ENCODE measurements at places on chromosomes 1 and 21.

- DNase-seq = no peak
Measured at GRCh38 chr1:89799495-89799894, 21.3 kb upstream of the LRRC8D start.

GRCh38 chr1:204589409-204590038, 73.3 kb downstream of the MDM4 start:
- no peak for DNase-seq

GRCh38 chr1:168676029-168676812, 52.8 kb downstream of the DPT start:
- DNase-seq = no peak

DNA sequence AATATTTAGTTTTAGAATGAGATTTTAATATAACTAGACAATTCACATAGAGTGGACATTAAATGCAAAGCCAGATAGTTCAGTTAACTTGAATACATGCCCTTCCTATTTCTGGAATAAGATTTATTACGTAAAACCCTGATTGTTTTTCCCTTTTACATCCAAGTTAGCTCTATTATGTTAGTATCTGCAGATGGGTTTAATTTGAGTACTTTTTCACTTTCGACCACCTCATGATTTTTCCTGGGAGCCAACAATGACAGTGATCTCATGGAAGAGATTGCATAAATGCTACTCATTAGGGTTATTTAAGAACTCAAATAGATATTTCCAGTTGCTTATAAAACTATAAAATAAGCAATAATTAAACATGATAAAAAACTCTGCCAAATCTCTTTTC, 199.4 kb upstream of the PTGFR start:
- no peak for DNase-seq
